ENCODE measurements at places on chromosomes 2 and 18.

- DNase-seq: no peak
Observed at GRCh38 chr2:69721022-69721421, 20.9 kb upstream of the ANXA4 start.

GRCh38 chr2:171852366-171852888, 41.6 kb downstream of the SLC25A12 start:
- DNase-seq: no peak

DNA sequence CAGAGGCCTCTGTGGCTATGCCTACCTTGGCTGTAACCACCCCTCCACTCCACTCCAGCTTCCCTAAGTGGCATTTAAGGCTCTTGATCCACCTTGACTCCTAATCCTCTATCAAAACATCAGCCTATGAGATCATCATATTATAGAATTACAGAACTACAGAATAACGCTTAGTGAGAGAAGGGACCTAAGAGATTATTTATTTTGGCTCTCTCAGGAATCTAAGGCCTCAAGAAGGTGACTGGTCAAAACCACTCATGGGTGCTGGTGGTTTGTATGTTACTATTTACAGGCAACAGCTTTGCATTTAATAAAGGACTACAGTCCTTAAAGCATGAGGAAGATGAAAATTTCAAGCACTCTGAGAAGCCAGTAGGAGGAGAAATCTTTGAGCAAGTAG, 118.8 kb downstream of the FSHR start:
- DNase-seq: no peak

GRCh38 chr2:127560931-127561280, 25.4 kb downstream of the MYO7B start:
- DNase-seq: no peak

DNA sequence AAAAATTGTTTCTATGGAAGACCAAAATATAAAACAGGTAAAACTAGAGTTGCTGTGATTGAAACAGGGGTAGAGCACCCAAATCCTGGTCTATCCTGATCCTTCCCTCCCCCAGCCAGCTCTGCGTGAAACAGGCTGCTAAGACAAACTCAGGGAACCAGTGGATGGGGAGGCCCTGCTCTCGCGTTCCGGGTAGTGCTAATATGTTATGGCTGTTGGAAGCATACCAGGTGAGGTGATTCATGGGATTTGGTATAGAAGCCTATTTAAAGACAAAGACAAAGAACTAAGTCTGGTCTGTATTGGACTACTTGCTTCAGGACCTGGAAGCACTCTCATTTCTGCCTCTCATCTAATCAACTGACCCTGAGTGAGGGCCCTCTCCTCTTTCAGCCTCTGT, 63.0 kb upstream of the CCBE1 start:
- no peak for DNase-seq

GRCh38 chr2:237648016-237648381, 20.6 kb downstream of the LRRFIP1 start:
- DNase-seq: no peak

DNA sequence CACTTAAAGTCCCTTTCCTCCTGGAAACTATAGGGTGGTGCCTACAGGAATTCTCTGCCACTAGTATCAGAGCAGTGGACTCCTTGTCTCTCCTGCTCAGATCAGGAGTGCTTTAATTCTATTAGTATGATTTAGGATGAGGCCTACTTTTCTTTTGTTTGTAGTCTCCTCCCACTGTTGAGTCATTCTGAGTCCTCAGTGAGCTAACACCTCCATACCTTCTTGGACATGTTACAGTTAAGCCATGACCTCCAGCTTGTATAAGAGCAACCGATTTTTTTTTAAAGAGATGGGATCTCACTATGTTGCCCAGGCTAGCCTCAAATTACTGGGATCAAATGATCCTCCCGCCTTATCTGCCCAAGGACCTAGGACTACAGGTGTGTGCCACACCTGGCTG, 48.7 kb upstream of the OTOF start:
- no peak for DNase-seq

GRCh38 chr18:74522635-74523548, 11.4 kb upstream of the CNDP1 start:
- no peak for DNase-seq

Data from stimulated activated CD8-positive, alpha-beta memory T cell treated with anti-CD3 and anti-CD28 coated beads, Interleukin-4, amount 100 ng/mL, for 1 hour (primary cell).